ENCODE measurements at places on chromosomes 13 and 19. TPM values are rescaled to one million over a fixed set of nuclear protein-coding genes. Genes with fewer than 3 reads are reported as not detected.

- DNase-seq = no peak
These were observed 11.1 kb downstream of the LMO7 start for GRCh38 chr13:75647126-75647784.

GRCh38 chr13:54592201-54592600 is 1563.6 kb downstream of the OLFM4 start:
- DNase-seq = no peak

NOVA2 gene
- 7.9 TPM for total RNA-seq

DNA sequence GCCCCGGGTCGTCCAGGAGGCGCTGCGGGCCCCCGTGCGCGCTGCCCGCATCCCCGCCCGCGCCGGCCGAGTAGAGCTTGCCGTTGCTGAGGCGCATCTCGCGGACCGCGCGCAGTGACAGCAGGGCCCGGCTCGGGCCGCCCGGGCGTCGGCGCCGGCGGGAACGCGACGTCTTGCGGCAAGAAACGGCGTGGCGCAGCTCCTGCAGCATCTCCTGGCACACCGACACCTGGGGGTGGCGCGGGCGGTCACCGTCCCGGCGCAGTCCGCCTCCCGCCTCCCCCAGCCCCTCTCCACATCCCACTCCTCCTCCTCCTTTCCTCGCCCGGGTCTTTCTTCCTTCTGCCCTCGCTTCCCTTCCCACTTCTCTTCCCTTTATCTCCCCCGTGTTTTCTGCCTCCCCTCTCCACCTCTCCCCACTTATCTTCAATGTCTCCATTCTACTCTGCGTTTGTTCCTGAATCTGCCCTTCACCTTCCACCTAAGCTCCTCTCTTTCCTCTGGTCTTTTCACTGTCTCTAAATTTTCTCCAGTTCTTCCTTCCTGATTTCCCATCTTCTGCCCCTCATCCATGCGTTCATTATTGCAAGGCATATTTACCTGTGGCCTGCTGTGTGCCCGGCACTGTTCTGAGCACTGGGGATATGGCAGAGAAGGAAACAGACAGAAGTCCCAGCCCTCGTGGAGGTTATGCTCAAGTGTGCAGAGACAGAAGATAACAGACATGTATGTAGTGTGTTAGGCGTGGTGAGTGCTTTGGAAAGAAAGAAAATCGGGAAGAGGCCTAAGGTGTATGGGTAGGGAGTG is 5.2 kb upstream of the ATP1A3 start:
- DNase-seq = no peak

- no peak for DNase-seq
These were observed 223.2 kb downstream of the FGF9 start for GRCh38 chr13:21894091-21894490.

GRCh38 chr13:85148009-85148408 is 651.2 kb downstream of the SLITRK6 start:
- DNase-seq = no peak

DNA sequence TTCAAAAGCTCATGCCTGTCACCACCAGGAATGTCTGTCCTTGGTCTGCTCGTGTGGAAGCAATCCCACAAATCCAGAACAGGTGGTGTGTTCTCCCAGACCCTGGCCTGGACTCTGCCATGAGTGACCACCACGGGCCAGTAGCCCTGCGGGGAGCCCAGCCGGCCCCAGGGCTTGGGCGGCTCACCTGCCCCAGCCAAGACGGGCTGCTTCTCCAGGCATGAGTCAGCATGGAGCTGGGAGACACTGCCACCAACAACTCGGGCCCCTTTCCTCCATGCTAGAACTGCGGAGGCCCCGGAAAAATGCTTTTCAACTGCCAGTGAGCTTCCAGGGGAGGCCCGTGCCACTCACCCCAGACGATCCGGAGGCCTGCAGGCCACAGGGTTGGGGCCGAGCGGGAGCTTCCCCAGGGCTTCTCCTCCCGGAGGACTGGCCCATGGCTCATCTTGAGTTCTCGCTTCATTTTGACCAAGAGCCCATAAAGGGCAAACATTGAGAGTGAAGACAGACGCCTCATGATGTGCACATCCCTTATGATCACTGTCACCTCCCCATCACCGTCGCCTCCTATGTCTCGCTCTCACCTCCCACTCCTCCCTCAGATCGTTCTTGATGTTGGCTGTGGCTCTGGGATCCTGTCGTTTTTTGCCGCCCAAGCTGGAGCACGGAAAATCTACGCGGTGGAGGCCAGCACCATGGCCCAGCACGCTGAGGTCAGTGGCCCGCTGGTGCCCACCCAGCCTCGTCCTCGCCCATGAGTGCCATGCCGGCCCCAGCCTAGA is 16.7 kb downstream of the YIPF2 start:
- no peak for DNase-seq

GRCh38 chr19:35120492-35120891 is 4.9 kb downstream of the FXYD3 start:
- DNase-seq = no peak

- no peak for DNase-seq
These were observed 7.2 kb downstream of the AP3D1 start for GRCh38 chr19:2144190-2144589.

DNA sequence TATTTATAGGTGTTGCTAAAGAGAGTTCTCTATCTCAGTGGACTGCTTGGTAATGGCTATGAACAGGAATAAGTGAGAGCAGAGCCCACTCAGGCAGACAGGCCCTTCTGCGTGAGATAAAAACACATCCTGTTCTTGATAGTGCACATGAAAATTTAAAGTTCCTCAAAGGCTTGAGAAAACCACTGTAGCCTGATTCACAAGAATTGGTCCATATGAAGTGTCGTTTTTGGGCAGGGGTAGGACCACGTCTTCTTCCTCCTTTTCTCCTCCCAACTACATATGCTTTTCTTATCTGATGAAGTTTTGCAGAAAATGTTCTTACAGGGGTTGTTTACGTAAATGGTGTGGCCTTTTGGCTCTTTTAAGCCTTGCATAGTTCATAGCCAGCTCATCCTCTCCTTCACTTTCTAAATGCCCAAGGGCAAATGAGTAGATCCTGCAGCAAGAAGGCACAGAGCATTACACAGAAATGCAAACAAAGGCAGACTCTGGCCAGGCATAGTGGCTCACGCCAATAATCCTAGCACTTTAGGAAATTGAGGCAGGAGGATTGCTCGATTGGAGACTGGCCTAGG is 53.8 kb downstream of the RNF6 start:
- no peak for DNase-seq

ZNF729 gene
- not detected for total RNA-seq

CCDC194 gene
- not detected for total RNA-seq

DNA sequence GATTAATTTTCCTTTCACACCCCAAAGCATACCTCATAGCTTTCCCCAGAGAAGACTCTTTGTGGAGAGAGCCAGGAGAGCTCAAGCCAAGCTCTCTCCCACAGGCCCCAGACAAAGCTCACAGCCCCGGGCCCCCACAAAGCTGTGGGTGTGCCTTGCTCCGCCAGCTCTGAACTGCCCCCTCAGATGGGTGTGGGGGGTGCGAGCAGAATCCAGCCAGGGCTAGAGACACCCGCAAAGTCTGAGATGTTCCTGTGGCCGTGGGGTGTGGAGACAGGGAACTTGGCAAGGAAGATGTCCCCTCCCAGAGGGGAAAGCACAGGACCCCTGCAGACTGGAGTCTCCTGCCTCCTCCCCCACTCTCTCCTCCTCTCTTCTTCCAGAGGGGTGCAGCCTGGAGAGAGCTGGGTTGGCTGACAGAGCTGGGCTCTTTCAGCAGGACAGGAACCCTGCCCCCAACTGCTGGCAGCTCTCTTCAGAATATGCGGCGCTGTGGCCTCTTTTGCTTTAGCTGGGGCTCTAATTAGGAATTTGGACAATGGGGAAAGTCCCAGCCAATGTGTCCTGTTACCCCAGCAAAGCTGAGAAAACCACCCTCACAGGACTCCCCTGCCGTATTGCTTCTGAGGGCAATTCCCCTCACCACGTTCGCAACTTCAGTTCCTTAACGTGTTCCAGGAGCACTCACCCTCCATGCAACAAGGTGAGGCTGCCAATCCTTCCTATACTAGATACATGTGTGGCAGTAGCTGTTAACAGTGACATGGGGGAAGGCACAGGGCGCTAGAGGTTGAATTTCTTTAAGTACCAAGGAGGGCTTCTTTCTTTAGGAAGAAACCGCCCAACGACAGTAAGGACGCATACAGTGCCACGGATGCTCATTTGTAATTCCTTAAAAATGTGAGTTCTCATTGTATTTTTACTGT is 170.0 kb downstream of the COL4A1 start:
- no peak for DNase-seq
